Esophagus squamous epithelium (tissue), 5 donors: ENCODE measurements at places on chromosomes 11 and 22. TPM values are rescaled to one million over a fixed set of nuclear protein-coding genes. Genes with fewer than 3 reads are reported as not detected.

The TRIM49 gene
- total RNA-seq: not detected

The PRR5L gene
- 1.4 TPM for total RNA-seq

GRCh38 chr11:34749666-34750659, 129.1 kb downstream of the EHF start:
- H3K27ac ChIP-seq: peak overlapping the region; percentile 83
- no peak for DNase-seq
- H3K27me3 ChIP-seq: no peaks in the 10 kb centered on the region
- no peaks in the 10 kb centered on the region for H3K36me3 ChIP-seq

DNA sequence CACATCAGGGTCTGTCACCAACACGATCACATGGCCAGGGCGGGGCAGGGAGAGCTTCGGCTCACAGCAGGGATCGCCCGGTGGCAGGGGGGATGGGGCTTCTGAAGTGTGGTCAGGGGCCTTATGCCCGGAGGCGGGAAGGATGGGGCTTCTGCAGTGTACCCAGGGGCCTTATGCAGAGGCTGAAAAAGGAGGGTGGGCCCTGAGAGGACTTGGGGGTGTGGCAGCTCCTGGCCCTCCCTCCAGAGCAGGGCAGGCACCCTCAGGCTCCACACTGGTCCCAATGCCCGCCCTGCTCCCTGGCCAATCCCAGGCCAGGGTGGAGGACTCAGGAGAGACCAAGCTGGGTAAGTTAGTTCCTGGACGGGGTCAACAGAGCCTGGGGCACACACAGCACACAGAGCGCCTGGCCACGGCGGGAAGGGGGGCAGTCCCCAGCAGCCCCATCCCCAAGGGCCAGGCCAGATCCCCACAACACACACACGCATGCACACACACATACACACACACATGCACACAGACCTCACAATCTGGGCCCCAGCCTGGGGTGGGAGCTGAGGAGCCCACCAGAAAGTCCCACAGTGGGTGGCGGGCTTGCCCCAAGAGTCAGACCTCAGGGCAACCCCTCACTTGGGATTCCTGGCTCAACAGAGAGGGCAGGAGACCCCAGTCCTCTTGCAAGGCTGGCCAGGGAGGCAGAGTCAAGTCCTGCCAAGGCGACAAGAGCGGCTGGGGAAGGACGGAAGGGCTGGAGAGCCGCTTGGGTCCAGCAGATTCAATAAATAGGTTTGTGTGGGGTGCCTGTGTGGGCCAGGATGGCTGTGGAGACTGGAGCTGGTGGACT, 1.1 kb upstream of the CEND1 start:
- H3K27ac ChIP-seq: no peak overlapping the region
- H3K4me3 ChIP-seq: no peak overlapping the region
- peaks cover 40% of the 10 kb centered on the region for H3K4me1 ChIP-seq
- peaks cover 30% of the 10 kb centered on the region for H3K36me3 ChIP-seq

DNA sequence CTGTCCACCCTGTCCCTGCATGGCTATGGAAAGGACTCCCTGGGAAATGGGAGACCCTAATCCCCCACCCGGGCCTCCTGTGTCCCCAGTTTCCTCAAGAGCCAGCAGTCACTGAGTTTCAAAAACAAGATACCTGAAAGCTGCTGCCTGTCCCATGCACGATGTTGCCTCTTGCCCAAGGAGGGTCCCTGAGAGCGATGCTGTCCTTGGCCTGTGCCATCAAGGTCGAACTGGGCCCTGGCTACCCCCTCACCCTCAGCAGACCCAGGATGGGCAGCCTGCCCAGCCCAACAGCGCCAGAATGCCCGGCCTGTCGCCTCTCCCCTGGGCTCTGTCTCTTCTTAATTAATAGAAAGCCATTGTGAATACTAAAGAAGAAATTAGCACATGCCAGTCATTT, 104.5 kb upstream of the LMO1 start:
- no peaks in the 10 kb centered on the region for H3K27me3 ChIP-seq
- no peak overlapping the region for H3K27ac ChIP-seq
- H3K4me3 ChIP-seq: no peak overlapping the region
- no peaks in the 10 kb centered on the region for H3K36me3 ChIP-seq

DNA sequence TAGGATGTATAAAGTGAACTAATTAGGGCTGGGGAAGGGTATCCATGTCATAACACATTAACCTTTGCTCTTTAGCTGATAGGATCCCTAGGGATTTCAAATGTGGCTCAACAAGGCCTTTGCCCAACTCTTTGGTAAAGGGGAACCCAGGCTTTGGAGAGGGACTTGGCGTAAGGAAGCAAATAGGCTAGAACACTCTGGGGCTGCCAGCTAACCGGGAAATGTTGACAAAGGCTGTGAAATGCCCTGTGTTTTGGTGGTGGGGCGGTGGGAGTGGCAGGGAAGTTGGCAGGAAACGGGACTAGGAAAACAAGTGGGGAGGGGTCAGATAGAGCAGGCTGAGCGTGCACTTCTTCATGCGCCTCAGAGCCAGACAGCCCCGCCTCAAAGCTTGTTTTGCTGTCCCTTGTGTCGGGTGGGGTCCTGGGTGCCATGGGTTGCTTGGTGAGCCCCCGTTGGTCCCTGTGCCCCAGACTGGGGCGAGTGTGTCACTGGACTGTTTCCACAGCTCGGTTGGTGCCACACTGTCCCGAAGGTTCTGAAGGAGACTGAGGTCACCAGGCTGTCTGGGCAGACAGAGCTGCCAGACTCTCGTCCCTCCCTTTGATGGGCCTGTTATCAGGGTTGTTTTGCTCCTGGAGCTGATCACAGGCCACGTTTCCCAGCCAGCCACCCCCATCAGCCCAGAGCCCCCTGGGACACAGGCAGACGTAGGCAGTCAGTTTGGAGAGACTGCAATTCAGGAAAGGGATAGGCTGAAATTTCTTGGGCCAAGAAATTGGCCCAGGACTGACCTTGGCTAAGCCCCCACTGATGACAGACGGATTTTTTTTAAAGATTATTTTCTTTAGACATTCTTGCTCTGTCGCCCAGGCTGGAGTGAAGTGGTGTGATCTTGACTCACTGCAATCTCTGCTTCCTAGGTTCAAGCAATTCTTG, 19.6 kb downstream of the KCTD21 start:
- H3K27ac ChIP-seq: peak overlapping the region; percentile 73
- H3K36me3 ChIP-seq: no peaks in the 10 kb centered on the region
- DNase-seq: no peak

The TBX1 gene
- 0.22 TPM for total RNA-seq

The OR52E8 gene
- not detected for total RNA-seq

DNA sequence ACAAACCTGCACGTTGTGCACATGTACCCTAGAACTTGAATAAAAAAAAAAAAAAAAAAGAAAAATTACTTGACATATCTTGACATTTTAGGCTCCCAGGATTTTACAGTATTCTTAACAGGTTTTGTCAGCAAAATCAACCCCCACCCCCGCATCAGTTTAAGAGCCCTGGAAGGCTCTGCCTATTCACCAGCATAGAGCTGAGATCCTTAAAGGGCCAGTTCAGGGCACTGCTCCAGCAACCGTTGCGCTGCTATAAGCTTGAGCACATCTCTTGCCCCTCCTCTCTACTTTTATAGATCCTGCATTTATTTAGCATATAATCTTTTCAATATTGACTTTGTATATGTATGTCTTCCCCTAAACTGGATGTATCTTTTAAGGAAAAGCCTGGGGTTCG, 697 bp upstream of the PAFAH1B2 start:
- H3K27me3 ChIP-seq: no peaks in the 10 kb centered on the region
- H3K4me1 ChIP-seq: peaks cover 14% of the 10 kb centered on the region
- peaks cover 21% of the 10 kb centered on the region for H3K36me3 ChIP-seq
- H3K27ac ChIP-seq: peak overlapping the region; percentile 94
- no peak for DNase-seq

DNA sequence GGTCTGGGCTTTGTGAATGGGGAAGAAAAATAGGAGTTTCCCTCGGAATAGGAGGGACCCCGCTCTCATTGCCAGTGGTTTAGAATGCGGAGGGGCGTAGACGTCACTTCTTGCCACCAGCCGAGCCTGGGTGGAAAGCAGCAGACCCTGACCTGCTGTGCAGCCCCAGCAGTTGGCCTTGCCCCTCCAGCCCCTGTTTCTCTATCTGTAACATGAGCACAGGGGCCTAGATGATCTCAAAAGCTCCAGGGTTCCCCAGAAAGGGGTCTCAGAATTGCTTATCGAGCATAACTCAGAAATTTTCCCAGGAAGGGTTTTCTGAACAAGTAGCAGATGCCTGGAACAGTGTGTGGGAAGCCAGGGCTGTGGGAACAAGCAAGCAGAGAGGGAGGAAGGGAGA, 43.9 kb downstream of the C11orf91 start:
- H3K4me3 ChIP-seq: no peak overlapping the region
- no peak for DNase-seq
- H3K27me3 ChIP-seq: no peaks in the 10 kb centered on the region
- H3K36me3 ChIP-seq: no peaks in the 10 kb centered on the region
- peaks cover 6% of the 10 kb centered on the region for H3K4me1 ChIP-seq

DNA sequence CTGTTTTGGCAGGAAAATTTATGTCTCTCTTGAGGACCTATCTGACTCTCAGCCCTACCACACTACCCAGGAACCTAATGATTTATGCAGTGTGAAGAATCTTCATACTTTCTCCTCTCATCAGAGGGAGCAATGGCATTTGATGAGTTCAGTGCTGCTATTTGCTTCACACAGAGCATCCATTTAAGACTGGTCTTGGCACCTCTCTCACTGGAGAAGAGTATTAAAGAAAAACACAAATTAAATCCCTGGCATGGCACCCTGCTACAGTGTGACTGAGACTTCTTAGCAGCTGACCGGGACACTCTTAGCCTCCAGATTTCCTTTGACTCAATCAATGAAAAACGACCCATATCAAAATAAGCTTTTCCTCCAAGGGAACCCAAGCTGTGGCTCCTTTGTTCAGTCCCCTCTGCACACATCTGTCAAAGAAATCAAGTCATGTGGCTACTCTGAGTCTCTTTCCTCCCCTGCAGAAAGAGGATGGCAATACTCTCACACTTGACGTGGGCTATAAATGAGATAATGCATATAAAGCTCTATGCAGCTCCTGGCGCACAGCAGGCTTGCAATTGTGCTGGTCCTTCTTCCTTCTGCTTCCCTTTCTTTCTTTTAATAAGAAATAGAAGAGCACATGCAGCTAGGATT, 186.1 kb upstream of the E2F8 start:
- no peak overlapping the region for H3K27ac ChIP-seq
- H3K4me3 ChIP-seq: no peak overlapping the region
- H3K27me3 ChIP-seq: no peaks in the 10 kb centered on the region
- H3K36me3 ChIP-seq: no peaks in the 10 kb centered on the region
- DNase-seq: no peak

DNA sequence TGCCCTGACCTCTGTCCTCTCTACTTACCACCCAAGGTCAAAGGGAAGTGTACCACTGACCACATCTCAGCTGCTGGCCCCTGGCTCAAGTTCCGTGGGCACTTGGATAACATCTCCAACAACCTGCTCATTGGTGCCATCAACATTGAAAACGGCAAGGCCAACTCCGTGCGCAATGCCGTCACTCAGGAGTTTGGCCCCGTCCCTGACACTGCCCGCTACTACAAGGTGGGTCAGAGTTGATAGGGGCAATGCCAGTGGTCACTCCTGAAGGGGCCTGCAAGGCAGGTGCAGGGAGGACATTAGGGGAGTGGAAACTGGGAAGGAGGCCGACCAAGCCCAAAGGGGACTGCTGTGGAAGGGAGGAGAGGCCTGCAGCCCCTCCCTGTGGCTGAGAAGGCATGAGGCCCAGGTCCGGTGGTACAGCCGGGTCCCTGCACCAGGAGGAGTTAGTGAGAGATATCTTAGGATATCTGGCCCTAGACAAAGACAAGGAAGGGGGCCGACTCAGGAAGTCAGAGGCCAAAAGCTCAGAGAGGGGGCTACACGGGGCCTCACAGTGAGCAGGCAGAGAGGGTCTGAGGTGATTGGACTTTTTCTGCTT, 17.9 kb downstream of the POLR3H start:
- no peak for DNase-seq
- H3K27me3 ChIP-seq: no peaks in the 10 kb centered on the region
- H3K4me1 ChIP-seq: peaks cover 46% of the 10 kb centered on the region
- H3K4me3 ChIP-seq: no peak overlapping the region
- H3K36me3 ChIP-seq: peaks cover 42% of the 10 kb centered on the region

DNA sequence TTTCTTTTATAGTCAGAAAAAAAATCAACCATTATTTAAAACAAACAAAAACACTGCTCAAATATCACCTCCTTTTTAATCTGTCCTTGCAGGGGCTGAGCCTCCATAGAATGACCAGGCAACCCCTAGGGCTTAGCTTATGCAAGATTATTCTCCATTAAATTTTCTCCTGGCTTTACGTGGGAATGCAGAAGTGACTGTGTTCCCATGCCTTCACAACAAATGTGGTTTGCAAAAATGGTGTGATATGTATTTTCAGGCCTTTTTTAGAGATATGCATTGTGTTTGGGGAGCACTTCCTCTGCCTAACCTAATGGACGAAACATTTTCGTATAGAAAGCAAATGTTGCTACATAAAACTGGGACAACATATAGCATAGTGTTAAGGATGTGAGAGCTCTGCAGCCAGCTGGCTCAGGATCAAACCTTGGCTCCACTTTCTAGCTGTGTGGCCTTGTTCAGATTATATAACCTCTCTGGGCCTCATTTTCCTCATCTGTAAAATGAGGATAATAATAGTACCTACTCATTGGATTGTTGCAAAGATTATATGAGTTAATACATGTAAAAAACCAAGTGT, 82.6 kb downstream of the PARVA start:
- DNase-seq: no peak
- H3K4me1 ChIP-seq: peaks cover 43% of the 10 kb centered on the region
- no peaks in the 10 kb centered on the region for H3K36me3 ChIP-seq
- H3K27ac ChIP-seq: no peak overlapping the region
- H3K27me3 ChIP-seq: no peaks in the 10 kb centered on the region

DNA sequence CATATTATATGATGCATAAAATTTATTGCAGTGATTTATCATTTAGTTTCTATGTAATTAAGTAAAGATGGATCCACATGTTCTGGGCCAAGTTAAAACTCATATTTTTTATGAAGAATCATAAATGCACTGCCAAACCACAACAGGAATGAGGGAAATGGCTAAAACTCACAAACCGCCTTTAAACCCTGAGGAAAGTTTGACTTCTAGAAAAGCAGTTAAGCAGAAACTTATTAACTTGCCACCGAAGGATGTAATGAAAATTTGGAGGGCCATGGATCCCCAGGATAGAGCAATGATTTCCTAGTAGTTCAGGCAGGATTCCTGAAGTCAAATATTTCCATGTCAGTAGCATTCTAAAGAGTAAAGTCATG, 218.3 kb upstream of the CTSC start:
- no peaks in the 10 kb centered on the region for H3K27me3 ChIP-seq
- no peak overlapping the region for H3K27ac ChIP-seq
- H3K4me1 ChIP-seq: no peaks in the 10 kb centered on the region
- no peak overlapping the region for H3K4me3 ChIP-seq
- no peaks in the 10 kb centered on the region for H3K36me3 ChIP-seq

The PGA5 gene
- total RNA-seq: not detected

- H3K27me3 ChIP-seq: no peaks in the 10 kb centered on the region
- H3K27ac ChIP-seq: peak overlapping the region; percentile 88
- peaks cover 15% of the 10 kb centered on the region for H3K4me1 ChIP-seq
- DNase-seq: no peak
- peaks cover 18% of the 10 kb centered on the region for H3K36me3 ChIP-seq
Measured at GRCh38 chr11:120133216-120134105, 4.5 kb downstream of the TRIM29 start.

DNA sequence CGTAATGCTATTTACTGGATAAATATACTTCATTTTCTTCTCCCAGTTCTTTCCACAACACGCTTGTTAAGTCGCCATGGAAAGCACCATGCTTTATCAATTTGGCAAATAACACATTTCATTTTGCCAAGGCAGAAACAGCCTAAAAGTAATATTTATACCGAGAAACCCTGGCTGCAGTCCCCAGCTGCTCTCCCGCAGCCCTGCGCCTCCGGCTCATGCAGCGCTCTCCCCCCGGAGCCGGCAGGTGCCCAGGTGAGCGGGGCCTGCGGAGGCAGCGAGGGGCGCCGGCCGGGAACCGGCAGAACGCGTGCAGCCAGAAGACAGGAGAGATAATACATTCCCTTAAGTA, 681 bp upstream of the ARHGEF12 start:
- no peaks in the 10 kb centered on the region for H3K27me3 ChIP-seq
- peaks cover 33% of the 10 kb centered on the region for H3K4me1 ChIP-seq
- peak overlapping the region; percentile 98 for H3K4me3 ChIP-seq
- H3K36me3 ChIP-seq: peaks cover 7% of the 10 kb centered on the region
- DNase-seq: no peak
